ENCODE measurements at places on chromosomes 7 and 10. TPM values are rescaled to one million over a fixed set of nuclear protein-coding genes. Genes with fewer than 3 reads are reported as not detected.
A peak's percentile ranks its signal among the peaks of the same experiment; 100 is the strongest.

DNA sequence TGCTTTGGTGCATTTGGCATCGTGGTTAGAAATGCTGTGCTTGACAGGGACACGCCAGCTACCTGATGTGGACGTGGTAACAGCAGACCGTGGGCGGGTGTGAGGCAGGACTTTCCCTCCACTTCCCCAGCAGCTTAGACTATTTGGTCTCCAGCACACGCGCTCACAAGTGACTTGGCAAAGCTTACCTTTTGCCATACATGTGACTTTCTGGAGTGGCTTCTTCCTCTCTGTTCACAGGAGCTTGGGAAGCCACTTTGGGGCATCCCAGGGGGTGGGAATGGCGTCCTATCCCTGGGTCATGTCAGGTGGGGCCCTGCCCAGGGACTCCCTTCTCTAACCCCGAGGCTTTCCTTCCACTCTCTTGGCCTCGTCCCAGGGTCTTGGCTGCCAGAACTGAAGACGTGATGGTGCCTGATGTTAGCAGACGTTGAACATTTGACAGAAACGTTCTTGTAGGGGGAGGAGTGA lies 228.7 kb upstream of the KLF6 start:
- no peak for DNase-seq
- H3K27me3 ChIP-seq: no peaks in the 10 kb centered on the region
- H3K4me1 ChIP-seq: no peaks in the 10 kb centered on the region
- H3K36me3 ChIP-seq: no peaks in the 10 kb centered on the region
- no peak overlapping the region for H3K27ac ChIP-seq

GRCh38 chr10:131902691-131903090 lies 1.9 kb downstream of the PPP2R2D start:
- no peaks in the 10 kb centered on the region for H3K36me3 ChIP-seq
- H3K4me3 ChIP-seq: peak overlapping the region; percentile 85
- peaks cover 42% of the 10 kb centered on the region for H3K4me1 ChIP-seq
- no peak for DNase-seq
- H3K27me3 ChIP-seq: no peaks in the 10 kb centered on the region

GRCh38 chr7:134435161-134435920 lies 23.6 kb downstream of the AKR1B1 start:
- no peaks in the 10 kb centered on the region for H3K36me3 ChIP-seq
- no peak overlapping the region for H3K27ac ChIP-seq
- no peaks in the 10 kb centered on the region for H3K27me3 ChIP-seq
- no peak overlapping the region for H3K4me3 ChIP-seq

- H3K4me1 ChIP-seq: peaks cover 33% of the 10 kb centered on the region
- H3K27me3 ChIP-seq: no peaks in the 10 kb centered on the region
- no peak for DNase-seq
- peak overlapping the region; percentile 88 for H3K27ac ChIP-seq
Measured at GRCh38 chr10:112953174-112954159, 3.4 kb downstream of the TCF7L2 start.

- H3K27me3 ChIP-seq: no peaks in the 10 kb centered on the region
- no peak overlapping the region for H3K27ac ChIP-seq
- no peaks in the 10 kb centered on the region for H3K4me1 ChIP-seq
- no peak overlapping the region for H3K4me3 ChIP-seq
- no peak for DNase-seq
- H3K36me3 ChIP-seq: no peaks in the 10 kb centered on the region
Measured at GRCh38 chr7:93194386-93194785, 31.9 kb downstream of the HEPACAM2 start.

GRCh38 chr10:79282388-79282787 lies 64.9 kb upstream of the PPIF start:
- no peak overlapping the region for H3K27ac ChIP-seq
- DNase-seq: no peak

DNA sequence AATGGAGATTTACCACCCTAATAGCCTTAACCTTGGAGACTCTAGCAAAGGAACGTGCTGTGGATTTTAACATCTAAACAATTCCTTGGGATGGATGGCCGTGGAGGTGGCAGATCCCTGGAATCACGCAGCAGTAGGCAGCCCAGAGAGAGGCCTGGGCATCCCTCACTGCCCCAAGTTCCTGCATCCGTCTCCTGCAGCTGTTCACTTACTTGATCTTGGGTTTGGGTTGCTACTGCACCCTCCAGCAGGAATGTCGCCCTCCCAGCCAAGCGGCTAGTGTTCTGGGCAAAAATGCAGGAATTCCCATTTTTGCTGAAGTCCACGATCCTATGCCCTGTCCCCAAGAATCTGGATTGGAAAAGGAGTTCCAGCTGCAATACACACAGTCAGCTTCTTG lies 166.7 kb upstream of the SH2B2 start:
- H3K4me3 ChIP-seq: no peak overlapping the region
- H3K4me1 ChIP-seq: peaks cover 8% of the 10 kb centered on the region

- H3K4me3 ChIP-seq: no peak overlapping the region
- no peaks in the 10 kb centered on the region for H3K27me3 ChIP-seq
- no peak overlapping the region for H3K27ac ChIP-seq
- DNase-seq: no peak
- H3K36me3 ChIP-seq: peaks cover 35% of the 10 kb centered on the region
- no peaks in the 10 kb centered on the region for H3K4me1 ChIP-seq
Measured at GRCh38 chr7:43791665-43792064, 33.2 kb downstream of the BLVRA start.

- H3K36me3 ChIP-seq: no peaks in the 10 kb centered on the region
- no peak for DNase-seq
- H3K27ac ChIP-seq: no peak overlapping the region
- no peak overlapping the region for H3K4me3 ChIP-seq
- no peaks in the 10 kb centered on the region for H3K4me1 ChIP-seq
- no peaks in the 10 kb centered on the region for H3K27me3 ChIP-seq
Measured at GRCh38 chr10:131779661-131780394, 121.0 kb upstream of the PPP2R2D start.

The SCART1 gene
- 10.6 TPM for total RNA-seq

The ABCA13 gene
- total RNA-seq: not detected

The FKBP9 gene
- 166 TPM for total RNA-seq

The MDFIC gene
- 22.9 TPM for total RNA-seq

The BLNK gene
- 6.9 TPM for total RNA-seq
